ENCODE measurements at places on chromosomes 5 and 9. TPM values are rescaled to one million over a fixed set of nuclear protein-coding genes. Genes with fewer than 3 reads are reported as not detected.

- DNase-seq, result peak; percentile 83
Measured at GRCh38 chr5:74179179-74179578, 461.3 kb downstream of the ENC1 start.

DNA sequence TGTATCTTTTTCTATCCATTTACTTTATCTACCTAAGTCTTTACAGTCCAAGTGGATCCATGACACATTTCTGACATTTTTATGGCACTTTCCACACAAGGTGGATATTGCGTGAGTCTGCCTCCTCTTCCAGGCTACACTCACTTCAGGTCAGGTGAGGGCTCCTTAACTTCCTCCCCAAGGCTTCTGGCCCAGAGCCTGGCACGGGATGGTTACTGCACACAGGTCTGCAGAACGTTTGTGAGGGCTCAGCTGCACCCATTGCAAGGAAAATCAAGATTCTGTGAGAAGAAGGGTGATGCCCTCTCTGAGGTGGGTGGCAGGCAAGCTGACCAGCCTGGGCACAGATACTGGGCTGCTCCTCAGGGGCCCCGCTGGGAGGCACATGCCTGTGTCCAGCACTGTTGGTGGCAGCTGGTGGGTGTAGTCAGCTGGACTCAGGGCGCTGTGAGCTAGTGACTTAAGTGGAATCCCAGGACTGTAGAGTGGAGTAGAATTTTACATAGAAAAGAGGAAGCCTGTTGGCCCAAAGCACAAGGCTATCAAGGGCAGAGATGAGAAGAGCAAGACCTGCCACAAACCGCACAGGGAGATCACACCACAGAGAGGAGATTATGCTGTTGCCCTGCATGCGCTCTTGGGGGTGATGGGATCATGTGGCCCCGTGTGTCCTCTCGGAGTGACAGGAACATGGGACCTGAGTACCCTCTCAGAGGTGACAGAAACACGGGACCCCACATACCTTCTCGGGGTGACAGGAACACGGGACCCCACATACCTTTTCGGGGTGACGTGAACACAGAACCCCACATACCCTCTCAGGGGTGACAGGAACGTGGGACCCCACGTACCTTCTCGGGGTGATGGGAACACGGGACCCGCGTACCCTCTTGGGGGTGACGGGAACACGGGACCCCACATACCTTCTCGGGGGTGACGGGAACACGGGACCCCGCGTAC, 21.3 kb downstream of the AHRR start:
- DNase-seq, result no peak

- DNase-seq, result peak; percentile 76
Measured at GRCh38 chr5:66757219-66757833, 161.1 kb downstream of the MAST4 start.

DNA sequence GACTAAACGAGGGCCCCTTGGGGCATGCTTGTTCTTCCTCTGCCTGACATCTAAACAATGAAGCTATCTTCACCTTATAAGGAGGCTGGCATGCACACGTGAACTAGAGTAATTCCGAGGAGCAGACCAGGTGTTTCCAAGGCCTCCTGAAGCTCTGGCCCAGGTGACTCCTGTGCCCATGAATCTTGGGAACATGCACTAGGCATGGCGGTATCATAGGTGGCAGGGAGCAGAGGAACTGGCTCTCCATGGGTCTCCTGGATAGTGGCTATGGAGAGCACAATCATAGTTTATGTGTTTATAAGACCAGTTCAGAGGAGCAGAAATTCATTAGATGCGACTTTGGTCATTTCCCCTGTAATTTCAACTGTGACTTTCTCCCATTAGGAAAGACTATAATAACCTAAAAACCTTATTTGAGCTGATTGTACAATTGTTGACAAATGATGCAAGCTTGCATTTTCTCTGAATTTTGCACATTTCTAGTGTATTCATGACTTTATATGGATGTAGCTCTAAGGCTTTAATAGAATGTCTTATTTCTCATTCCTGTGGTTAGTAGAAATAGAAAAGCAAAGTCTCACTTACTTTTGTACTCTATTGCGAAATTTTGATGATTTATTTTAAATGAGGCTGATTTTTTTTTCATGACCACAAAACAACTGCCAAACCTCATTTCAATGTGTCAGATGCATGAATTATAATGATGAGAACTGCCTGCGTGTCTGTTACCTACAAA, 135.3 kb upstream of the RPS23 start:
- DNase-seq, result no peak

DNA sequence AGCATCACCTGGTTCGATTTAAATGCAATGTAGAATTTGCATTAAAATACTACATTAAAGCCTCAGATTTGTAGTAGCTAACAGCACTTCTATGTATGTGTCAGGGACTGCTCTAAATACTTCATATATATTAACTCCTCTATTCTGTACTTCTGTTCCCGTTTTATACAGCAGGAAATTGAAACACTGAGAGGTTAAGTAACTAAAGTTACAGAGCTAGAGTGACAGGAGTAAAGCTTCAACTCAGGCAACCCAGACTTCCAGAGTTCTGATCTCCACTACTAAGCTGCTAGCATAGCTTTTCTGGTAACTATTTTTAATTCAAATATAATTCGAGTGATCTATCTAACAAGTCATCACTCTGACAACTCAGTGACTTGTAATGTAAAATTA, 619 bp upstream of the APC start:
- no peak for DNase-seq

DNA sequence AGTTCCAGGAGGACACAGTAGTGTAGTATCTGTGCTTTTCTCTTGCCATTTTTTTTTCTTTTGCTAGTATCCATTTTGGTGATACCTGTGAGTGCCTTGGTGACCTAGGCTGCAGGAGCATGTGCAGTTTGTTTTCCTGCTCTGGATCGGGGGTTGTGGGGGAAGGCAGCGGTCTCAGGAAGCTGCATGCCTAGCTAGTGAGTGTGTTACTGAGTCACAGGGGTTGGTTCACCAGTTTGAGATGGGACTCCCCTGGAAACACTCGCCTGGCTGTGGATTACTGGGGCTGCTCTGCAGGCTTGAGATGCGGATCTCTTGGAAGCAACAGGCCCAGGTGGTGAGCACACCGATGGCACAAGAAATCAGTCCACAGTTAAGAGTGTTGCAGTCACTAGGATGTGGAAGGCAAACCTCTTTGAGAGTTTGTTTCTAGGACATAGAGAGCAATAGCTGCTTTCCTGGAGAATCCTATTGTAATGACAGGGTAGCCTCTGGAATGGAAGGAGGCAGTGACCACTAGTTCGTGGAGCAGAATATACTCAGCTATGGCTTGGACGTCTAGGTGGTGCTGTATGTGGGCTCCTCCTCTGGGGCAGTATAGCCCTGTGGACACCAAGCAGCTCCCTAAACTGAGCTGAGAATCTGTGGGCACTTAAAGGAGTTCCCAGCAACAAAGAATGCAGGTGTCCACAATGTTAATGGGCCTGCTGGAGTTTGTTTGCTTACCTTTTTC, 20.0 kb upstream of the SPATA31E1 start:
- no peak for DNase-seq

DNA sequence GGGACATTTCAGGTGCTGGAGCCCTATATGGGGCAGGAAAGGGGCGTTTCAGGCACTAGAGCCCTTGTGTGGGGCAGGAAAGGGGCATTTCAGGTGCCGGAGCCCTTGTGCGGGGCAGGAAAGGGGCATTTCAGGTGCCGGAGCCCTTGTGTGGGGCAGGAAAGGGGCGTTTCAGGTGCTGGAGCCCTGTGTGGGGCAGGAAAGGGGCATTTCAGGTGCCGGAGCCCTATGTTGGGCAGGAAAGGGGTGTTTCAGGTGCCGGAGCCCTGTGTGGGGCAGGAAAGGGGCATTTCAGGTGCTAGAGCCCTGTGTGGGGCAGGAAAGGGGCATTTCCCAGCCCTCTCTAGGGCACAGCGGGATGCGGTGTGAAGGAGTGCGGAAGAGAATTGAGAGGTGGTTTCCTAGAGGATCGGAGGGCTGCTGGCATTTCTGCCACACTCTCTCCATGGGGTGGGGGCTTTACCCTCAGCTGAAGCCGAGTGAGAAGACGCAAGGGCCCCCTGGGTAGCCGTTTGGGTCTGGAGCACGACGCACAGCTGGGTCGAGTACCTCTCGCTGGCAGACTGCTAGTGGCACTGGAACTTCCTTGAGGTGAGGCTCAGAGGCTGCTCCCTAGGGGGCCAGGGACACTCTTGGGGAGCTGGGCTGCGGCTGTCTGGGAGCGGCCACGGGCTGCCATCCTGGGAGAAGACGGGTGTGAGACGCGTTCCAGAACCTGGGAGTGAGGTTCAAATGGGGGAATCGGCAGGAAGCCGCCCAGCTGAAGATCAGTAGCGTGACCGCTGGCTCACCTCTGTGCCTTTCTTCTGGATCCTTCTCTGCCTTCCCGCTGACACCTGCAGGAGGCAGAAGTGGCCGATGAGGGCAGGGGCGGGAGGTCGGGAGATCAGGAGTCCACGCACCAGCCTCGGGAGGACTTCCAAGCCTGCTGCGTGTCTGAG, 122.6 kb upstream of the IRX4 start:
- no peak for DNase-seq

- no peak for DNase-seq
Measured at GRCh38 chr5:45568813-45569212, 127.4 kb downstream of the HCN1 start.

DNA sequence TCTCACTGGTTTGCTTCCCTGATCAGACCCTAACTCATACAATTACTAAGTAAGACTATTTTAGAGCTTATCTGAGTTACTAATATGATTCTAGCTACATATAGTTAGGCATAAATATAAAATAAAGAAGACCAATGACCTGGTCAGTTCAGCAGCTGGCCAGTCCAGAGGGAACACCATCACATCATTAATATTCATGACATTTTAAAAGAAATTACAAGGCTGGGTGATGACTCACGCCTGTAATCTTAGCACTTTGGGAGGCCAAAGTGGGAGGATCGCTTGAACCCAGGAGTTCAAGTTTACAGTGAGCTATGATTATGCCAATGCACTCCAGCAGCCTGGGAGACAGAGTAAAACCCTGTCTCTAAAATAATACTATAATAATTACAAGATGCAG, 37.0 kb upstream of the CDC42SE2 start:
- no peak for DNase-seq

DNA sequence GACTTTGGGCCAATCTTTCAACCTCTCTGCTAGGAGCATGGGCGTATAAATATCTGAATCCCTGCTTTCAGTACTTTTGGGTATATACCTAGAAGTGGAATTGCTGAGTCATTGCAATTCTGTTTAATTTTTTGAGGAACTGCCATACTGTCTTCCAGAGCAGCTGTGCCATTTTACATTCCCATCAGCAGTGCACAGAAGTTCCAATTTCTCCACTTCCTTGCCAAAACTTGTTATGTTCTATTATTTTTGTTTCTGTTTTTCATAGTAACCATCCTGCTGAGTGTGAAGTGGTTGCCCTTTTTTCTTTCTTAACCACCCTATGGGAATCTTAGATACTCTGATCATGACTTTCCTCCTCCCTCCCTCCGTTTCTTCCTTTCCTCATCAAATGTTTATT, 11.1 kb upstream of the CCIN start:
- peak; percentile 46 for DNase-seq

DNA sequence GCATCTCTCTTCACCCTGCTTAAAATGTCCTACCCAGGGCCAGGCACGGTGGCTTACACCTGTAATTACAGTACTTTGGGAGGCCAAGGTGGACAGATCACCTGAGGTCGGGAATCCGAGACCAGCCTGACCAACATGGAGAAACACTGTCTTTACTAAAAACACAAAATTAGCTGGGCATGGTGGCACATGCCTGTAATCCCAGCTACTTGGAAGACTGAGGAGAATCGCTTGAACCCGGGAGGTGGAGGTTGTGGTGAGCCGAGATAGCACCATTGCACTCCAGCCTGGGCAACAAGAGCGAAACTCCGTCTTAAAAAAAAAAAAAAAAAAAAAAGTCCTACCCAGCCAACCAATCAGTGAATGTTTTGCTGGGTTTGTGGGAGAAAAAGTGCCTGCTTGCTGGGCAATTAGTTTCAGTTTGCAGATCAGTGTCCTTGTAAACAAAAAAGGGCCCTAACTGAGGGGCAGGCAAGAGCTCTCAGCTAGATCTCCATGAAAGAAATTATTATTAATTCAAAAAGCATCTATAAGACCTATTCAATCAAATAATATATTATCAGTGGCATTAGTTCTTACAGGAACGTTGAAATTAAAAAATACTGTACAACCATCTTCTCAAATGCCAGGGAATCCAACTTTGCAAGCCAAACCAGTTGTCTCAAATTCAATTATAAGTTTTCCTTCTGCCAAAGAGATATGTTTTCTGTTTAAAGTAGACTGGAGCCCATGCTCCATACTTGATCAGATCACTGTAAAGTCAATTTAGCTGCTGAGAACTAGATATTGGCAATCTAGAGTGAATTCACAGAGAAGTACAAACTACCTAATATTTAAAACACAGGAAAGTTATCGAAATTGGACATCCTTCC, 3.9 kb downstream of the MEGF9 start:
- DNase-seq, result no peak

- DNase-seq, result peak; percentile 59
Measured at GRCh38 chr9:134678206-134678605, 36.6 kb downstream of the COL5A1 start.

DNA sequence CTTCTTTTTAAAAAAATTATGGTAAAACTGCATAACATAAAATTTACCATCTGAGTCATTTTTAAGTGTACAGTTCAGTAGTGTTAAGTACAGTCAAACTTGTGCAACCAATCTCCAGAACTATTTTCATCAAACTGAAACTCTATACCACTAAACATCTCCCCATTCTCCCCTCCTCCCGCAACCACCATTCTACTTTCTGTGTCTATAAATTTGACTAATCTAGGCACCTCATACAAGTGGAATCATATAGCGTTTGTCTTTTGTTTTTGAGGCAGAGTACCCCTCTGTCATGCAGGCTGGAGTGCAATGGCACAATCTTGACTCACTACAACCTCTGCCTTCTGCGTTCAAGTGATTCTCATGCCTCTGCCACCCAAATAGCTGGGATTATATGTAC, 24.0 kb upstream of the EBF1 start:
- DNase-seq, result no peak

- peak; percentile 30 for DNase-seq
Measured at GRCh38 chr5:127031147-127031862, 947 bp upstream of the MARCHF3 start.

DNA sequence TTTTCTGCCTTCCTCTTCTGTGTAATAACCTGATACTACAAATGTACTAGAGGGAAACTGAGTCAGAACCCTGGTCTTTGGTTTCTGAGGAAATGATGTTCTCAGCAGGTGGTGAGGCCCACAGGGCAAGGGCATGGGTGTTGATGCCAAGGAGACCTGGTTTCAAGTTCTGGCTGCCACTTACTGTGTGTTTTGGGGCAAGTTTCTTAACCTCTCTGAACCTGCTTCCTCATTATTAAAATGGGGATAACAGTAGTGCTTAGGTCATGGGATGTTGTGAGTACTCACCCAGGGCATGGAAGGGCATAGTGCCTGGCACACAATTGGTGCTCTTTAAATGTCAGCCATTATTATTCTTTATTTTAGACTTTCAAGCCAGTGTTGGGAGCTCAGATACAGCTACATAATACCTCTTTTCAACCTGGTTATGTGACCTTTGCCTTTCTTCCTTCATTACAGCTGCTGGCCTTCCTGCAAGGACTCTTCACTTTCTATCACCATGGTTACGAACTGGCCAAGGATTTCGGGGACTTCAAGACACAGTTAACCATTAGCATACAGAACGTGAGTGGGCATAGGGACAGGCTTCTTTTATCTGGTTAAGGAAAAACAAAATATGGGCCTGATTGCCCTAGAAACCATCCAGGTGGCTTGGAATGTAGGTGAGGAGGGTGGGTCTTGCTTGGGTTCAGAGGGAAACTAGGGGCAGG, 131.5 kb downstream of the ARHGAP26 start:
- no peak for DNase-seq

Gene TRIM36
- total RNA-seq, result 1.8 TPM

Gene SELENOP
- total RNA-seq, result 185 TPM

Gene GARIN3
- total RNA-seq, result not detected

Gene TOPORS
- 29.2 TPM for total RNA-seq

Gene BTNL9
- 5.8 TPM for total RNA-seq

Gene SH2D3C
- 13.6 TPM for total RNA-seq

Gene IL13
- total RNA-seq, result not detected

Gene CDX1
- 0.31 TPM for total RNA-seq

All from tongue (tissue), 3 donors.